ENCODE measurements at places on chromosomes 5 and 9.

GRCh38 chr9:127569886-127570401, 42.1 kb upstream of the STXBP1 start:
- DNase-seq: no peak

DNA sequence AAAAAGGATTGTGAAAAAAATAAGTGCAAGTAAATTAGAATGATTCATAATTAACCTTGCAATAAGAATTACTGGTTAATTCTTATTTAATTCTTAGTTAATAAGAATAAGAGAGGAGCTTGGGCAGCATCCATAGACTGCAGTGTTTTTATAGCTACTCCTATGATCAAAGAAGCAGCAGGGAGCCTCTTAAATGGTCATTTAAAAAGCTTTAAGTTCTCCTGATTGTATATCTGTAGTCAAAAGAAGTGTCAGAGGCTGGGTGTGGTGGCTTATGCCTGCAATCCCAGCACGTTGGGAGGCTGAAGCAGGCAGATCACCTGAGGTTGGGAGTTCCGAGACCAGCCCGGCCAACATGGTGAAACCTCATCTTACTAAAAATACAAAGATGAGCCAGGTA, 14.4 kb downstream of the ACER2 start:
- no peak for DNase-seq

DNA sequence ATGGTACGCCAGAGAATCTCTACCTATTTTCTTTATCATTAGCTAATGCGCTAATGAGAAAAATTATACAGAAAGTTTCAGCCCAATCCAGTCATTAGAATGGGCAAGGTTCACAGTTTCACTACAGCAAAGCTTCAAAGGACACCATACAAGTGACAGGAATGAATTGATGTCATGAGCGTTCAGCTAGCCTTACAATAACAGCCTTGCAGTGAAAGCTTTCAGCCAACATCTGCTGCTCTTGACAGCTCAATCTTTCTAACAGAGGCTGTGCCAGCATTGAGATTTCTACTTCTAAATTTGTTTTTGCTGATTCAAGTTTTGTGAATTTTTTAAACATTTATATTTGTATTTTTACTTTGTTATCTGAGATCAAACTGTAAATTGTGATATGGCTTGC, 302.4 kb upstream of the FAM174A start:
- DNase-seq: no peak

- DNase-seq: no peak
These were observed 13.3 kb upstream of the WHRN start for GRCh38 chr9:114518599-114519022.

DNA sequence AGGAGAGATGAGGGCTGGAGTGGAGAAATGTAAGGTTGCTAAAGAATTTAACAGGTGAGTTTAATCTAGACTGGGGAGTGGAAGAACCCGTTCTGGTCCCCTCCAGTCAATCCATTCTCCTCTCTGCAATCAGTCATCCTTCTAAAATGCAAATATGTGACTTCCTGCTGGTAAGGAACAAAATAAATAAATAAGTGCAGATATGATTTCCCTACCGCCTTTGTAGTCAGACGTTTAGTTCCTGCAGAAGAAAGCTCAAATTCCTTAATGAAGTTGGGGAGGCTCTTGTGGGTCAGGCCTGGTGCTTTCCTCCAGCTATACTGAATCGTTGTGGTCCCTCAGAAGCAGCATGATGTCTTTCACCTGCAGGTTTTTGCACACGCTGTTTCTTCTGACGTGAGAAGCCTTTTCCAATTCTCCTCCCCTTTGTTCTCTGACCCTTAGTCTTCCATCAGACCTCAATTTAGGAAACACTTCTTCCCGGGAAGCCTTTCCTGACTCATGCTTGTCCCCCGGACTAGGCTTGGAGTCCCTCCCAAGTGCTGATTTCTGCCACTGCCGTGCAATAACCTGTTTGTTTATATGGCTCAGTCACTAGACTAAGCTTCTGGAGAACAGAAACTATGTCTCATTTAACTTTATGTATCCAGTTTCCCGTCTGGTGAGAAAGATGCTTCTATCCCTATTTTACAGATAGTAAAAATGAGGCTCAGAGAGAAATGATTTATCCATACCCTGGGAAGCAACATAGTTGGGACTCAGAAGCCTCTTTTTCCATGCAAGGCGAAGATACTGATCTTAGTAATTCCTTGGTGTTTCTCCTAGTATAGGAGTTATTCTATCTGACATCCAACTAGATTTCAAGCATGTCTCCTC, 1.3 kb downstream of the ATP6V1G1 start:
- no peak for DNase-seq

GRCh38 chr9:108967916-108968315, 33.7 kb downstream of the ABITRAM start:
- no peak for DNase-seq

GRCh38 chr5:80990971-80991370, 30.8 kb downstream of the RASGRF2 start:
- no peak for DNase-seq

DNA sequence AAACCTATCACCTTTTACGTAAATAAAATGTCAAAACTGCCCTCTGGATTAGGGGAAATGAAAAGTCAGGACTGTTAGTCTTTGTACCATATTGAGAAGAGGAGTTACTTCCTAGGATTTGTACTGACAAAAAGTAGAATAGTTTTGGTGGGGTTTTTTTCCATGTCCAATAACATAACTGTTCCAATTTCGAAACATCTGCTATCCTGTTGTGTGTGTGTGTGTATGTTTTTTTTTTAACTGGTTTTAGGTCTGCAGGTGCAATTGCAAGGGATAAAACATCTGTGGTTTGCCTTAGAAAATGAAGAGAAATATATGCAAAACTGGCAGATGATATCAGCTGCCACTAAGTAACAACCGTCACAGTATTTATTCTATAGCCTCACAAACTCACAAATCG, 506.8 kb downstream of the NFIB start:
- no peak for DNase-seq

- DNase-seq: no peak
These were observed 47.2 kb downstream of the CAMK2A start for GRCh38 chr5:150242251-150242894.

DNA sequence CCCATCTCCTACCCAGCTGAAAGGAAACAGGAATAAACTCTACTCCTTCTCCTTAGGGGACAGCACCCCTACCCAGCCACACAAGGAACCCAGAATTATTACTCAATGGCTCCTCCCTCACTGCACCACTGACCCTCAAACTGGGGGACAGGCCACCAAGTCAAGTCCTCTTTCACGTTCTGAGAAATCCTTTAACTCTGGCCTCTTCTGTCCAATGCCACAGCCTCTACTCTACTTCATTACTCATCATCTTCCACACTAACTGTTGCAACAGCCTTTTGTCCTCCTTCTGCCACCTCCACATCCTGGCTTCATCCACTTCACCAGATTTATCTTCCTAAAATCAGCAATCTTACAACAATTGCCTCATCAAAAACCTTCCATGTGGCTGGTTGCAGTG, 6.8 kb downstream of the TTC39B start:
- no peak for DNase-seq

- no peak for DNase-seq
These were observed 2.5 kb downstream of the ARHGAP26 start for GRCh38 chr5:142772446-142773293.

- DNase-seq: no peak
These were observed 127.2 kb upstream of the SLC25A48 start for GRCh38 chr5:135707302-135707701.

DNA sequence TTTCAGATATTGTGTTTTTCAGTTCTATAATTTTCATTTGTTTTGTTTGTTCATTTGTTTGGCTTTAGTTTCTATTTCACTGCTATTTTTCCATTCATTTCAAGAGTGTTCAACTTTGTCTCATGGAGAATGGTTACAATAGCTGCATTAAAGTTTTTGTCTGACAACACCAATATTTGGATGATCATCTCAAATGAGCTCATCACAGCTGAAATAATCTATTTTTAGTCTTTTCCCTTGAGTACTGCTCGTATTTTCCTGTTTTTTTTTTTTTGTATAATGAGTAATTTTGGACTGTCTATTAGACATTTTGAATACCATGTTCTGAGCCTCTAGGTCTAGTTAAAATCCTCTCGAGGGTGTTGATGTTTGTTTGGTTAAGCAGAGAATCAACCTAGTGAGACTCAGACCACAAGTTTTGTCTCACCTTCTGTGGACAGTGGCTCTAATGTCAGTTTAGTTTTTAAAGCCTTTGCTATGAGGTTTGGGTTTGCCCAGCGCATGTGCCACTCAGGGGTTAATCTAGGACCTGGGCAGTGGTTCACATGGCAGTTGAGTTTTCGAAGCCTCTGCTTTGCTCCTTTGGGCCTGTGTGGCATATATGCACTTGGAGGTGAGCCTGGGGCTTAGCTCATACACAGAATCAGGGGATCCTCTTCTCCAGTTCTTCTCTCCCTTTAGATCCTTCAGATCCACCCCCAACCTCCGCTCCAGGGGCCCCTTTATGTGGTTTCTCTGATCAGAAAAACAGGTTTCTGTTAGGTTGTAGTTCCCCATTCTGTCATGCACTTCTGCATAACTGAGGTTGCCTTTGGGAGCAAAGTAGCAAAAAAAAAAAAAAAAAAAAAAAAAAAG, 79.8 kb downstream of the ARSB start:
- DNase-seq: no peak

DNA sequence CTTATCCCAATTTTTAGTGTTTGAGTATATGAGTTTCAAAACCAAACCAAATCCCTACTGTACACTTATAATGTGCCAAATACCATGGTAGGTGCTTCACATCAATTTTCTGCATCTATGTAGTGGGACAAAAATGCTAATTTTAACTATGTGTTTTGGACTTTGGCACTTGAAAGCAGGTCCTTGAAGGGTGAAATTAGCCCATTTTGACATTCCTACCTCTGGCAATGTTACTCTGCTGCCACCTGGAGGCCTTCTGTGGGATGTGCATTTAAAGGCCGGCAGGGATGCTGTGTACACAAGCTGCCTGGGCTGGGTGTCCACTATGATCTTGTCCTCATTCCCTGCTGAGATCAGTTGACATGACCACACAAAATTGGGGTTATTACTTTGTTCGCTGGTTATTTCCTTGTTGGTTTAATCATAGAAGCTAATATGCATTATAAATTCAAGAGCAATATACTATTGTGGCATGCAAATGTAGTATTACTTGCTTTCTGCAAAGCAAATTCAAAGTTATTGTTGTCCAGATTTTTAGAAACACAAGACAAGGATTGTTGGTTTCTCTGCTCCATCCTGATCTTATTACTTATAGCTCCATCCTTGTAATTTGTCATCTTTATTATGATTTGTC, 166.8 kb downstream of the ARHGEF28 start:
- DNase-seq: peak; percentile 41

DNA sequence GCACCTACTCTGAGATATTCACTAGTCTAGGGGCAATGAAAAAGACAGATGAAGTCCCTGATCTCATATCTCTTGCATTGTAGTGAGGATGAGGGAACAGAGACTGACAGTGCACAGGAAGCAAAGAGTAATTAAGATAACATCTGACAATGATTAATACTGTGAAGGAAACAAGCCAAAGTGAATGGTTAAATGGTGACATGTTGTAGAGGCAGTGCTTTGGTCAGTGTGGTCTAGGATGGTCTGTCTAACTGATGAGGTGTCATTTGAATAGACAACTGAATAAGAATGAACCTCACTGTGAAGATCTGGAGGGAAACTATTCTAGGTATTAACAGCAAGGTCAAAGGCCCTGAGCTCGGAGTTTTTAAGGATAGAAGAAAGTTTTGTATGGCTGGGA, 333.3 kb upstream of the GRIA1 start:
- DNase-seq: no peak

- no peak for DNase-seq
These were observed 55.0 kb downstream of the PJA2 start for GRCh38 chr5:109354761-109355160.

- DNase-seq: peak; percentile 1
These were observed 117.4 kb upstream of the RORB start for GRCh38 chr9:74379718-74380117.

DNA sequence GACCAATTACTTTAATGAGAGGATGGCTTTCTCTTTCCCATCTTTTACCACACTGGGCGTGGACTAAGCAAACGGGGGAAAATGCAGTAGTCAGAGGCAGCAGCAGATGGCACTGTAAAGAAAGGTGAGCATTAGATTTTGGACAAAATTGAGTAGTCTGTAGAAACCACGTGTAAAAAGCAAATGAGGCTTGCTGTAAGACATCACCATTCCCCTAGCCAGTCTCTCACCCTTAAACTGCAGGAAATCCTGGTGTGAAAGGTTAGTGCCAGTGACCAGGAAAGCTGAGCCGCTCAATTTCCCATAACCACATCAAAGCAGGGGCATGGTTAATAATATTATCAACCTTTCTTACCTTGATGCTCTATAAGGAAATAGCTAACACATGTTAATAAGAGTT, 31.8 kb downstream of the SPATA31C2 start:
- DNase-seq: no peak

DNA sequence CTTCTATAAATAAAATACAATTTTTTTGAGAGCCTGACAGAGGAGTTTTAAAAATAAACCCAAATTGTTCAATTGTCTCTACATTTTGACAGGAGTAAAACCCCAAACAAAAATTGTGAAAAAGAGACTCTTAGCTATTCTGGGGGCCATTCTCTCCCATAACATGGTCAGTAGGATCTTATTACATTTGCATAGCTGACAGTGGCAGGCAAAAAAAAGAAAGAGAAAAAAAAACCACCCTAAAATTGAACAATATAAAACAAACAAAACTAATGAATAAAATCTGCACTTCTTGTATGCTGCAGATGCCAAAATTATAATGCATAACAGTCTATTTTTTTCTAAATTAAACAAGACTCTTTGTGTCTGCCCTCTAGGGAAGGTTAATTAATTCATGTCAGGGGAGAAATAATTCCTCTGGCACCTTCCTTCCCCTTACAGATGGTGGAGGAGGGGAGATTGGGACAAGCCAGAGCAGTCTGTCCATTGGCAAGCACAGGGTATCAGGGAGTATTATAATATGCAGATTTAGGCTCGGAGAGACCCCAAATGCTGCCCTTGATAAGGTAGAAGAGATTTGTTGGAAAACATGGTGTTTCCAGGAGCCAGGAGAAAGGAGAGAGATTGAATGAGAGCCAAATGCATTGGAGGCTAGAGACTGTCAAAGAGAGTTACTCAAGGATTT, 79.7 kb upstream of the CDH6 start:
- DNase-seq: no peak

- no peak for DNase-seq
These were observed 116.6 kb downstream of the KLHL3 start for GRCh38 chr5:137619191-137619870.

- no peak for DNase-seq
These were observed 768.9 kb downstream of the TAF11L14 start for GRCh38 chr5:18403141-18403540.

DNA sequence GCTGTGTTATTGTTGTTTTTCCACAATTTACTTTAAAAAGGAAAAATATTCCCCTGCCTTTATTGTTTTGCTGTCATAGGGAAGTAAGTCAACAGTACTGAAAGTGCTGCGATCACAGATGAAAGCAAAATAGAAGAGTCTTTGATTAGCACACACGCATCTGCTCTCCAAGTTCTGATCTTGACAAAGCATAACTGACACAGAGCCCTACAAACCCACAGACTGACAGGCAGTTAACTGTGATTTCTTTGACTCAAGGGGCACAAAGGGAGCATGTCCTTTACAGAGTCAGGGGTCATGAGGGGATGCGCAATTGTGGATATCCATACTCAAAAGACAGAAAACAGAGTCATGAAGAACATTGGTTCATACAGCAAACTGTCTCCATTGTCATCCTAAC, 123.7 kb downstream of the SNCAIP start:
- DNase-seq: no peak

Measured in putamen (tissue), 1 donor.